ENCODE measurements at places on chromosomes 11 and 22. TPM values are rescaled to one million over a fixed set of nuclear protein-coding genes. Genes with fewer than 3 reads are reported as not detected.
A peak's percentile ranks its signal among the peaks of the same experiment; 100 is the strongest.

Gene GATD1
- 43.5 TPM for total RNA-seq

Gene SORL1
- 10.6 TPM for total RNA-seq

Gene OR2AG2
- total RNA-seq = 0.08 TPM

- peak; percentile 76 for DNase-seq
These were observed 2.1 kb upstream of the DGKZ start for GRCh38 chr11:46345131-46345597.

DNA sequence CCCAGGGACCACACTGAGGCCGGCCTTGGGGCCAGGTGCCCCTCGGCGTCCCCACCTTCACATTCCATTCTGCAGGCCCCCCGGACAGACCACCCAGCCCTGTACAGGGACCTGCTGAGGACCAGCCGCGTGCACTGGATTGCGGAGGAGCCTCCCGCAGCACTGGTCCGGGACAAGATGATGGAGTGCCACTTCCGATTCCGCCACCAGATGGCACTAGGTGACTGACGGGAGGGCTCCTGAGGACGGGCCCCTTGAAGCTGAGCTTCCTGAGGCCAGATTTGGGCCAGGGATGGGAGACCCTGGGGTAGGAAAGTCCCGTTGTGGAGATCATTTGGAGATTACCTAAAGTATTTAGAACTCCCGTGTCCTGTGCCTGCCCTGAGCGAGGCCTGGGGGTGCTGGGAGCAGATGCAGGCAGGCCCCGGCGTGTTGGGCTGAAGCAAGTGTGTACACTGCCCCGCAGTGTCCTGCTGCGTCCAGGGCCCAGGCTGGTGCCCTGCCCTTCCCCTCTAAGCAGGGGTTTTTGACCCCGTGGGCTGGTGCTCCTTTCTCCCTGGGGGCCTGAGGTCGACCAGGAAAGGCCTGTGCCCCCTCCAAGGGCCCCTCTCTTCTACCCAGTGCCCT is 20.0 kb downstream of the TRMU start:
- DNase-seq = peak; percentile 75

DNA sequence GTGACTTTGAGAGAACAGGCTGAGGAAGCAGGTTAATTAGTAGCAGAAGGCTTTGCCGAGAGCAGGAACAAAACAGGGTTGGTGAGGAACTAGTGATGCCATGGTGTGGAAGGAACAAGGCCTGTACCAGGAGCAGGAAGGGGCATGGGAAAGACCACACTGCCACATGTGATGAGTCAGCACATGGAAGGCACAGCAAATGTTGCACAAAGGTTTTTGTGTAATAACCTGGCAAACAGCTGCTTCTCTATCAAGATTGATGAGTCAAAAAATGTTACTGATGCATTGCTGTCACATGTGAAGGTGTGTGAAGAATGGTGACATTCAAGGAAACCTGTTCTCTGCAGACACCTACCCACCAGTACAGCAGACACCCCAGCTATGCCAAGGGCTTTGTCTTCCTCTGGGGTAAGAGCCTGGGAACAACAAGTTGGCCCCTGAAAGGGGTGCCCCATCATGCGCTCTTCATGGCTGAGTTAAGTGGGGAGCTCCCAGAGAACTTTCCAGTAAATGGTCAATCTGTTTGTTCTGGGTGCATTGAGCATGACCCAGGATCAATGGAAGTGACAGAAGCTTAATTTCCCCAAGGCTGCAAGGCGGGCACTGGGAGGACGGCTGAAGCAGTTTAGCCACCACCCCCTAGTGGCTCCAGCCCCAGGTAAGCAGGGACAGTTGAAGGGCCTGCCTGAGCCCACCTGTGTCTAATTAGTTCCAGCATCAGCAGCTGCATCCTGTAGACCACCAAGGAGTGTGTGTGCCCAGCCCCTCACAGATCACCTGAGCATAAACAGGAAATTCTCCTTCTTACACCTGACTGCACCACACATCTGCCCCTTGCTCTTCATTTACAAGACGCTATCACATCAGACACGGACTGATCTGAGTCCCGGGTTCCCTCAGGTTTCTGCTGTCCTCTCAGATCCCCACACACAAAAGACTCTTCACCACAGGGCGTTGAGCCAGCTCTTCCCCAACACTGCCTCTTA is 47.6 kb downstream of the GGTLC2 start:
- no peak for DNase-seq

- DNase-seq = no peak
These were observed 7.8 kb upstream of the GTSE1 start for GRCh38 chr22:46288846-46289243.

- DNase-seq = no peak
These were observed 1.8 kb upstream of the SLC36A4 start for GRCh38 chr11:93199616-93200015.

Data from left cardiac atrium (tissue), 4 donors.